ENCODE measurements at places on chromosomes 1 and 21.

DNA sequence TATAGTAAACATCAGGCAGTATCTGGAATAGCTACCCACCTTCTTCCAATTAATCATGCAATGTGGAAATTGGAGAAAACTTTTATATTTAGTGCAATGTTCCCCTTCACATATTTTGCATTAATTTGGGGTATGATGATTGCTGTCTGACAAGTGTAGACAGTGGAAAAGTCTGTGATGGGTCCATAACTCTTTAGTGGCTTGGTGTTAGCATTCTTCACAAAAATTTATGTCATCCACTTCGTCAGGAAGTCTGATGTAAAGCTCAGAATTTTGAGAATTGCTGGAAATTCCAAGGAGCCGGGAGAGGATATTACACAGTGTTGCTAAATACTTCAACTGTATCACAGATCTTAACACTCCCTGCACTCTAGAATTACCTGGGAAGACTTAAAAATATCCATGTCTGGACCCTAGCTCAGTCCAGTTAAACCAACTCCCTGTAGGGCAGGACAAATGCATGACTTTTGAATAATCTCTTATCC, 549.7 kb upstream of the PLXNA2 start:
- DNase-seq = no peak

DNA sequence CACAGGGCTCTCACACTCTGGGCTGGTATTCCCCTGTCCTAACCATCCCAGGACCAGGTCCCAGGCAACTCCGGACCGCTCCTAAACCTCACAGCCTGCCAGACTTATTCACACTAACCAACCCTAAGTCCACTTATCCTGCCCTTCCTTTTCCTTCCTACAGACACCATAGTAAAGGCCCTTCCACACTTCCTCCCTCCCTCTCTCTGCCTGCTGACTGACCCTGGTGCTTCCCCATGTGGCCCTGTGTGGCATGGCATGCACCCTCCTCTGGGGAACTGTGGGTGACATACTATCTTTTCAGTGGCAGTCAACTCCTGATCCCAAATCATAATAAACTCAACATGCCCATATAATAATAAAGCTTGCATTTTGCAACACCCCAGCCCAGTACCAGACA, 155.1 kb upstream of the DNAH14 start:
- no peak for DNase-seq

- DNase-seq = no peak
Observed at GRCh38 chr1:201565024-201565730, 26.2 kb downstream of the NAV1 start.

GRCh38 chr1:1282998-1283397, 2.8 kb downstream of the SCNN1D start:
- DNase-seq = no peak

- no peak for DNase-seq
Observed at GRCh38 chr21:16640297-16641027, 872.4 kb upstream of the CXADR start.

DNA sequence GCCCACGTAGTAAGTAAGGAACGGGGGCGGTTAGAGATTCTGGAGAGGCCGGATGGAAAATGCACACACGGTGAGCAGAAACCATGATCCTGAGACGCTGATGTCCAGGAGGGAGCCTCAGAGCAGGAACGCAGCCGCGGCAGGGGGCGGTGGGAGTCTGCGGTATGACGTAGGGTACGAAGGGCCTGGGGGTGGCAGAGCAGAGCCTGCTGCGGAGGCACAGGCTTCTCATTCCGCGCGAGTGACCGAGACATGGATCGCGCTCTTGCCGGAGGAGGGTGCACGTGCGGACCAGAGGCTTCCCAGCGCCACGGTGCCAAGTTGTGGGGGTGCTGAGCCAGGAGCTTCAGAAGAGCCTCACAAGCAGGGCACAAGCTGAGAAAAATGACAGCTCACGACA, 176.2 kb downstream of the KIF26B start:
- no peak for DNase-seq

DNA sequence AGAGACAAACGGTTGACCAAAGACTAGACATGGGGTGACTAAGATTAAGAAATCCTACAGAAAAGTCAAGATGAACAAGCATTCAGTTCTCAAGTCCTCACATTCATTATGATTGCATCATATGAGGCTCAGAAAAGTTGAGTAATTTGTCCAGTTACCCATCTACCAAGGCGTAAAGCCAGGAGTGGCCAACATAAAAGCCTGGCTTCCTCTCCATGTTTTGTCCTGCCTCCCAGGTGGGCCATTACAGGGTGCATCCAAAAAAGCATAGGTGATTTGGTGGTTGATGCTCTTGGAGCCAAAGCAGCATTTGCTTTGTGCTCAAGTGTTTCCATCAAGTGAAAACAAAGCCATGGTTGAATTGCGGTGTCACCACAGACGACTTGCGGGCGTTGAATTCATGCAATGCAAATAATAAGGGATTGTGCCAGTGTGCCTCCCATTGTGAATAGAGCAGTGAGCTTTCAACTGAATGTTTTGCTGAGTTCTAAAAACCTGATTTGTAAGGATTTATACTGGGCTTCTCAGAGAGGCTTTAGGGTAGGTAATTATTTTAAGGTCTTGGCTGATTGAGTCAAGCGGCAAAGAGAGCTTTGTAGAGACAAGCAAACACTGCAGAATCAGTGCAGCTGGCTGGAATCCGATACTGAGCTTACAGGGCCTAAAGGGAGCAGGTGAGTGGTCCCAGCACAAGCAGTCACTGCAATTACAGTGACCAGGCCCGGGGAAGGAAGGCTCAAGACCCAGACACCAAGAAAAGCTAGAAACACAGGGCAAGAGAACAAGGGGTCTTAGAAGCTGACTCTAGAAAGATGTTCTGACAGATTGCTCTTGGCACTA, 54.1 kb downstream of the KCNJ15 start:
- DNase-seq = no peak

DNA sequence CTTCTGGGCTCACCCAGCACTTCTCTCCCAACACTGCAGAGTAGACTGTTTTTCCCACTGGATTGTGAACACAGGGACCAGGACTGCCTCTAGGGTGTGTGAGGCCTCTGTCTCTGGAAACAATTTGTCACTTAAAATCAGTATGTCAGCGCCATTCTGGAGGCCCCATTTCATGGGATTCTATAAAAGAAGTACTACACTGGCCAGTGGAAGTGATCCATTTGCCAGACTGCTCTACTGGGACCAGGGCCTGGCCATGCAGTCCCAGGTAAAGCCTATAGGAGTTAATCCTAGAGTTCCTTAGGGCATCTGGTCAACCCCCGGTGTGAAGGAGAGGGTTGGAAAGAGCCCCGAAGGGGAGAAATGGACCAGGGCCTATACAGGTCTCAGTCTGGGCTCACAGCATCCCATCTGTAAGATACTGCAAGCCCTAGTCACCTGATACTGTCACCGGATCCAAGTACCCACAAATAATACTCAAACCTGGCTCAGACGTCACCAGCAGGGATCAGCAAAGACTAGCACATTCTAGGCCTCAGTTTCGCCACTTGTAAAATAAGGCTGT, 245.0 kb downstream of the FOXD2 start:
- no peak for DNase-seq

DNA sequence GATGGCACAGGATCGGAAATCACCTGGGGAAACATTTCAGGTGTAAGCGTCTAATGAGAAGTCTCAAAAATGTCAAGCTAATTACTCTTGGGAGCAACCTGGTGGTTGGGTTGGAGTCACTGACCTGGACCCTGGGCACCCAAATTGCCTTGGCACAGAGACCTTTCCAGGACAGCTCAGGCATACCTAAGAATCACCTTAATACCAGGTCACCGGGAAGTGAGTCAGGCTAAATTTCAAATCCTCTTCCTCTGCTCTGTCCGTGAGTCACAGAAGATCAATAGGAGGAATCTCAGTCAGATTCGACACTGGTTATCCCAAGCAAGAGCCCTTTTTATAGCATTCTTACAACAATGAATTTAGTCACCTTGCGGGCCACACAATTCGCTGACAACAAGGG, 179.6 kb upstream of the CAMK1G start:
- DNase-seq = no peak

DNA sequence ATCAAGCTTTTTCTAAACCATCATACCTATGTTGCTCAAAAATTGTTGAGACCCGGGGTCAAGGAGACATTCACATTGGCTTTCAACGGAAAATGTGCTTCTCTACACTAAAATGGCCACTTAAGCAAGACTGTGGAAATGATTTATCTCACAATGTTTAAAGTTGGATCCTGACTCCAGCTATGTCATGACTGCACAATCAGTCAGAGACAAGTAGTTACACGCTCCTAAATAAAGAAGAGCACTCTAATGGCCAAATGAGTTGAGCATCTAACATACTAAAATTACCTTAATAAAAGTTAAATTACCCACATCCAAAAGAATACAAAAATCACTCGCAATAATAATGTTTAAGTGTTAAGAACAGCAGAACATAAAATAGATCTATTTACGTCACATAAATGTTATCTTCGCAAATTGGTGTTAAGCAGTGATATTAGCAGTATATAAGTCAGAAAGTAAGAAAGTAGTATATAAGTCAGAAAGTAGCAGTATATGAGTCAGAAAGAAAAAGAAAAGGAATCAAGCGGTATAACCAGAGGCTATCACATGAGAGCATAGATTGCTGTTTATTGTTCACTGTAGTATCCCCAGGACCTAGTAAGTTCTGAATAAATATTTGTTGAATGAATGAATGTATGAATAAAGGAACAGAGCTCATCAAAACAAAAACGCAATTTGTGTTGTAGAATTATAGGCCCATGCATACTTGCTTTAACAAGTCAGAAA, 28.4 kb downstream of the ZNF281 start:
- no peak for DNase-seq

DNA sequence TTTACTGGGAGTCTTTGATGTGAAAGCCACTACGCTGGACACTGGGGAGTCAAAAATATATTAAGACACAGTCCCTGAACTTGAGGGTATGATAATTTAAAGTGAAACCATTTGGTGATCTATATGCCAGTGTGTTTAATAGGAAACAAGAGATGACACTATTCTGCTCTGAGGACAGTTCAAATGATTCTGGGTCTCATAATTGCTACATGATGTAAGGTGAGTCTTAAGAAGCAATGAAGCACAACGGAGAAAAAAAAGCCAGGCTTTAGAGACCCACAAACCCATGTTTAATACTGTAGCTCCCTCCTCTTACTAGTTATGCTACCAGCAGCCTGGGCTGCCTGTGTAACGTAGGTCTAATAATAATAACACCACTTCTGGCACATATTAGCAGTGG, 14.2 kb upstream of the LRRC8D start:
- DNase-seq = no peak
